ENCODE measurements at places on chromosomes 13 and 19.

GRCh38 chr13:110329258-110329657, 22.2 kb downstream of the COL4A2 start:
- DNase-seq: no peak

DNA sequence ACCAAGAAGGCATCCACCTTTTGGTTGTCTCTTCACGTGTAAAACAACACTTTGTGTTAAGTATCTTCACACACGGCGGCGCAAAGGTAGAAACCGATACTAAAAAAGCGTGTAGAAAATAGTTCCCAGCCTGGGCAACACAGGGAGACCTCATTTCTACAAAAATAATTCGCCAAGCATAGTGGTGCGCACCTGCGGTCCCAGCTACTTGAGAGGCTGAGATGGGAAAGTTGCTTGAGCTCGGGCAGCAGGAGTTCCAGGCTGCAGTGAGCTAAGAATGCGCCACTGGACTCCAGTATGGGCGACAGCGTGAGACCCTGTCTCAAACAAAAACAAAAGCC, 573 bp upstream of the ERCC5 start:
- DNase-seq: no peak

GRCh38 chr19:21566073-21566472, 60.7 kb downstream of the ZNF429 start:
- no peak for DNase-seq

DNA sequence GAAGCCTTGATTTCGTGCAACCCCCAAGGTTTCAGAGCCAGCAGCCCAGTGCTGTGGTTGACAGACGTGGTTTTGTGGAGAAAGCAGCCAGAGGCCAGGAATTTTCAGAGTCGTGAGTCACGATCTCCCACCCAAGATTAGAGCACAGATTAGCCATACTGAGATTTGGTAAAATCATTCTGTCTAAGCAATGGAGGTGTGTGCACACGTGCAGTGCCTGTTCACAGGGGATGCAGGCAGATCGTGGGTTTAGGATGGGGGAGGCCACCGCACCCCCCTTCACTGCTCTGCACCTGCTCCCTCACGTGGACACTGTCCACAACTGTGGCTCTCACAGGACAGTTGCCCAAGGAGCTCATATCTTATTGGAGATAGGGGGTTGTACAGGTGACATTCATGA, 46.6 kb upstream of the GPR183 start:
- DNase-seq: peak; percentile 65

GRCh38 chr13:44664308-44664707, 88.2 kb upstream of the TSC22D1 start:
- no peak for DNase-seq

- peak; percentile 52 for DNase-seq
Observed at GRCh38 chr19:36771261-36772231, 1.1 kb downstream of the ZNF850 start.

GRCh38 chr13:43776006-43776405, 10.8 kb downstream of the ENOX1 start:
- no peak for DNase-seq

- peak; percentile 62 for DNase-seq
Observed at GRCh38 chr19:49327878-49328544, 3.0 kb upstream of the SLC6A16 start.

DNA sequence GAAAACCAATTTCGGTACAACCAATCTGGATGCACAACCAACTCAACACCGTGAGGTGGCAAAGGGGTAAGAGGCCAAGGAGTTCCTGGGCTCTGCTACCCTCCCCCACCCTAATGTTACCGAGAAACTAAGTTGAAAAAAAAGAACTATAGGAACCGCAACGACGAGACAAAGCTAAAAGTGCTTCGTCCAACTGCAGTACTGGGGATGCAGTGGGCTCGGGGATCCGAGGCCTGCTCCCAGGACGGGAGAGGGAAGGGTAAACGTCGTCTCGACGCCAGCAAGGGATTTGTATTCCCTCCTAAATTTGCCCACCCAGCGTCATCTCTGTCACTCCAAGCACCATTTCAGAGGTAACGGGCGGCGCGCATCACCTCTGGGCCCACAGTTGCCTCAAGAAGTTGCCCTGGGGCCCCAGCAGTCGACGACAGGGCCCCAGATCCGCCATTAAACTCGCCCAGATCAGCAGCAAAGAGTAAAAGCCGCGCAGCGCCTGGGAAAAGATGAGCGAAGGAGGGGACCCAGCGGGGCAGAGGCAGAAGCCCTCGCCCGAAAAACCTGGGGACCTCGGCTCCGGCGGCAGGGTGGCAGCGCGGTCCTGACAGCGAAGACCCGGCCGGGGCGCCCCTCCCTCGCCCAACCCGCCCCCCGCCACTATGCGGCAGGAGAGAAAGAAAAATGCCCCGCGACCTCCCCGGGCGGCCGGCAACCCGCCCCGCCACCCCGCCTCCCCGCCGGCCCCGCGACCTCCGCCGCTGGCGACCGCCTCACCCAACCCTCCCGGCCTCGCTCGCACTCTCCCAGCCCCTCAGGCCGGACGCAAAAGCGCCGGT, 752 bp downstream of the ZMYM5 start:
- DNase-seq: peak; percentile 59

GRCh38 chr13:99983499-99984401, 2.2 kb downstream of the ZIC2 start:
- no peak for DNase-seq

DNA sequence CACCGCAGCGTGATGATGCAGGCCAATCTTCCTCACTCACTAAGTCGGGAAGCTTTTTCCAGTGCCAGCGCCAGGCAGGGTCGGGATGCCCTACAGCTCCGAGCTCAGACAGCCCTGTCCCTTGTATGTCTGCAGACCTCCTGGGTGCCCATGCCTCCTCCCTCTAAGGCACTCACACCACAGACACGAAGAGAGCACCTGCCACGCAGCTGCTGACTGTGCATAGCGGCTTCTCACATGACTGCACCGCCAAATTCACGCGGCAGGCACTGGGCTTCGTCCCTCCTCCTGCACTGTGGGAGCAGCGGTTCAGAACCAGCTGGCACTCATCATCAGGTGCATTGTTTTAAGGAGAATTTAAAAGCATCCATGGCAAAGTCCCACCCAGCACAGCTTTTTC, 88.1 kb downstream of the SLC7A1 start:
- DNase-seq: no peak

DNA sequence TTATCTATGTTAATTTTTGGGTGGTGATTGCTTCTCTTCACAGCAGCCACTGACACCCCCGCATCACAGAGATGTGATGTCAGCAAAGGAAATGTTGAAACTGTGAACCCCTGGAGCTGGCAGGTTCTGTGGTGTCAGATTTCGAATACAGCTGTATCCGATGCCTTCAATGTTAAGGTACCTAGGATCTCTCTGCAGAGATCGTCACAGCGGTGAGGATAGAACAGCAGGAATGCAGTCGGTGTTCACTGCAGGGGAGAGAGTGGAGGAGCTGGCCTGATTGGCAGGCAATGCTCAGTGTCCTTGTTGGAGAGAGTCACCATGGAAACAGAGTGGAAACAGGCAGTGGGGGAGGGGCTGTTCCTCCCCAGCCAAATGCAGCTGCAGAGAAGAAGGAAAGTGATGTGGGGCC, 79.5 kb upstream of the ZNF835 start:
- no peak for DNase-seq

GRCh38 chr19:50480281-50481111, 3.8 kb upstream of the GARIN5A start:
- no peak for DNase-seq

- DNase-seq: no peak
Observed at GRCh38 chr13:47723898-47724297, 277.2 kb downstream of the SUCLA2 start.

GRCh38 chr13:112756967-112757758, 67.3 kb downstream of the ATP11A start:
- DNase-seq: no peak

- peak; percentile 90 for DNase-seq
Observed at GRCh38 chr19:50325310-50326100, 3.7 kb downstream of the KCNC3 start.

GRCh38 chr19:34926685-34927375, at the start of gene ZNF30:
ZNF30 (plus strand) TSS chr19:34926903; CDS start chr19:34929948, 3,045 bp downstream.
- peak; percentile 89 for DNase-seq

GRCh38 chr19:19463348-19464117, 51.8 kb downstream of the TSSK6 start:
- DNase-seq: no peak

DNA sequence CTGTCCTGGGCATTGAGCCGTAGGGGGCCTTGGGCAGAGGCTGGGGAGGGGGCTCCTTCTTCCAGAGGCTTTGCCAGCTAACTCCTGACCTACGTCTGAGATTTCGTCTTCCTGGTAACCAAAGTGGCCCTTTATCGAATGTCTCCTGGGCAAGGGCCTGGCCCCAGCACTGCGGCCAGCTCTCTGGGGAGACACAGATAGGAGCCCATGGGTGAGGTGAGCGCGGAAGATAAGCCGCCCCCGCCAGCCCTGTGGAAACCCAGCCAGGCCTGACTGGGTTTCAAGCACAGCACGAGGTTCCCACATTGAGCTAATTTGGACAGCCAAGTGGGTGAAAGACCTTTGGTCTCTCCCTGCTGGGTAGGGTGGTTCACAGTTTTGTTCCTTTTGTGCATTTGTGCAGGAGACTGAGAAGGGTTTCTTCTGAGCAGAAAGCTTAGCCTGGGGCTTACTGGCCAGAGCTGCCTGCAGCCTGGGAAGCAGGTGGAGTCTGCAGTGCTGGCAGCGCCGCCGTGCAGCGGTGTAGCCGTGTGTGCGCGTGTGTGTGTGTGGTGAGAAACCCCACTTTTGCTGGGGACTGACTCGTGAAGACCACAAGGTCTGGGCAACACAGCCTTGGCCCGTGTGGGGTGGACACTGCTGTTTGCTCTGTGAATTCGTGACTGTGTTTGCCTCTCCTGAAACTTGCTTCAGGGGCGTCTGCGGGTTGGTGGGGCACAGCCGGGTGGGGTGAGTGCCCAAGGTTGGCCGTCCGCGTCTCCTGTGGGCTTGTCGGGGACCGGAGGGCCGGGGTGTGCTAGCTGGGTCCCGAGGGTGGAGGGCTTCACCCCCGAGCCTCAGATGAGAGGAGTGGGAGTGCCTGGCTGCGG, 2.5 kb downstream of the BSG start:
- no peak for DNase-seq

GRCh38 chr13:113635709-113636108, 22.3 kb downstream of the ATP4B start:
- no peak for DNase-seq

DNA sequence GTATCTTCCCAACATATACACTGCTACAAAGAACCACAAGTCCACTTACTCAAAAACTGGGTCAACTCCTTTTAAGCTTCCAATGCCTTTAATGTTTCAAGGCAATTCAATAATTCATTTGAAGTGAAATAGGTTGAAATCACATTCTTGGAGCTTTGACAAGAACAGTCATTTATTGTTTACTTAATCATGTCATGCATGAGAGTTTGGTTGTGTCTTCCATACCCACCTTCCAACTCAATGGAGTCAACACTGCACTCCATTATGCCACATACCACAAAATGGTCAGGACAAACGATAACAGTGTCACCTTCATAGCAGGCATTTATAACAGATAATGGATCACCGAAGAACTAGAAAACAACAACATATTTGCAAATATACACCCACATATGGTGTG, 506.3 kb downstream of the UQCRFS1 start:
- no peak for DNase-seq

GRCh38 chr19:50233308-50233910, 30.0 kb downstream of the MYH14 start:
- no peak for DNase-seq

DNA sequence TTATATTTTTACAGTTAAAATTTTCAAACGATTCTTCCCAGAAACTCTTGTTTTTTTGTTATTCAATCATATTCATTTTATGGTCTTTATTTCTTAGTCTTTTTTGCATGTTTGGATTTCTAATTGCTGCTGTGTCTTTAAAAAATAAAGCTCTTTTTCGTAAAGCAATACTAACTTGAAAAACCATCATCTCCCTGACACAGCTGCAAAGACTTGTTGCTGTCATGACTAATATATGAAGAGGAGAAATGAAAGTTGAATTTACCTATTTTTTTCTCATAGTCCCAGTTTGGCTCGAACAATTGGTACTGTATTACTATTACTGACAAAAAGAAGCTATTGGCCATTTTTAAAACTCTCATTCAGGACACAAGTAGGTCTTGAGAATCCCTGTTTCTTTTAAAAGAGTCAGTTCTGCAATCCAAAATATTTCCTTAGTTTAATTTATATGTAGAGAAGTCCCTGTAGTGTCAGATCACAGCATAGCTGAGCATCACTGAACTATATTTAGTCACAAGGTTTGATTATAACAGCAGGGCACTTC, 12.1 kb upstream of the SPART start:
- DNase-seq: no peak

DNA sequence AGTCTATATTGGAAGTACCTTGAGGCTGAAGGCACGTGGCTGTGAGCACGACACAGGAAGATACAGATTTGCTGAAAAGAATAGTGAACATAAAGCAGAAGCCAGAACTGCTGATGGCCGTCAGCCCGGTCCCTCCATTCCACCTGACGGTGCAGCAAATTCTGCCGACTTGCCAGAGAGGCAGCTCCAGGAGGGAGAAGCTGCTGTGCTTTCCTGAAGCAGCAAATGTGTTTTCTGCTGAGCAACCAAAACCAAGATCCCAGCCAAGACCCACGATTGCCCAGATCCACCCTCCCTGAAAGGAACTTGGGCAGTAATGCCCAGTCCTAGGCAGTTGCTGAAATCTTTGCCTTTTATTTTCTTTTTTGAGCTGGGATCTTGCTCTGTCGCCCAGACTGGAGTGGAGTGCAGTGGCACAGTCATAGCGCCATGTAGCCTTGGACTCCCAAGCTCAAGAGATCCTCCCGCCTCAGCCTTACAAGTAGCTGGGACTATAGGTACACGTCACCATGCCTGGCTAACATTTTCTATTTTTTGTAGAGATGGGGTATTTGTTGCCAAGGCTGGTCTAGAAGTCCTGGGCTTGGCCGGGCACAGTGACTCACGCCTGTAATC, 7.0 kb upstream of the RCN3 start:
- no peak for DNase-seq

GRCh38 chr13:96726651-96727050, 267.6 kb downstream of the OXGR1 start:
- DNase-seq: no peak

GRCh38 chr13:72194523-72194922, 327.5 kb upstream of the DACH1 start:
- DNase-seq: no peak

GRCh38 chr19:20167651-20168122, 673 bp downstream of the ZNF486 start:
- DNase-seq: no peak

DNA sequence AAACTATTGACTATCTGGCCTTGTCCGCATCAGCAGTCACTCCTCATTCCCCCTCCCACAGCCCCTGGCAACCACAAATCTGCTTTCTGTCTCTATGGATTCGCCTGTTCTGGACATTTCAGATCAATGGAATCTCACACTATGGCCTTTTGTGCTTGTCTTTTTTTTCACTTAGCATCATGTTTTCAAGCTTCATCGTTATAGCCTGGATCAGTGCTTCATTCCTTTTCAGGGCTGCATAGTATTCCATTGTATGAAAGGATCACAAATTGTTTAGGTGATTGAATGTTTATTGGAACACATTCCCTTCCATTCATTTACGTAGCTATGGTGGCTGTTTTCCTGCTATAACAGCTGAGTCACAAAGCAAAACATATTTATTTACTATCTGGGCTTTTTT, 7.7 kb upstream of the PGLYRP2 start:
- DNase-seq: no peak
